Naive thymus-derived CD8-positive, alpha-beta T cell (primary cell): ENCODE measurements at places on chromosomes 11 and 22. TPM values are rescaled to one million over a fixed set of nuclear protein-coding genes. Genes with fewer than 3 reads are reported as not detected.

The KCNJ4 gene
- total RNA-seq, result not detected

The IRAG1 gene
- total RNA-seq, result not detected

The FOLR1 gene
- total RNA-seq, result not detected

The FGF4 gene
- total RNA-seq, result not detected

The KDM4D gene
- 1.2 TPM for total RNA-seq

The SCN4B gene
- not detected for total RNA-seq

The OR8G1 gene
- not detected for total RNA-seq

DNA sequence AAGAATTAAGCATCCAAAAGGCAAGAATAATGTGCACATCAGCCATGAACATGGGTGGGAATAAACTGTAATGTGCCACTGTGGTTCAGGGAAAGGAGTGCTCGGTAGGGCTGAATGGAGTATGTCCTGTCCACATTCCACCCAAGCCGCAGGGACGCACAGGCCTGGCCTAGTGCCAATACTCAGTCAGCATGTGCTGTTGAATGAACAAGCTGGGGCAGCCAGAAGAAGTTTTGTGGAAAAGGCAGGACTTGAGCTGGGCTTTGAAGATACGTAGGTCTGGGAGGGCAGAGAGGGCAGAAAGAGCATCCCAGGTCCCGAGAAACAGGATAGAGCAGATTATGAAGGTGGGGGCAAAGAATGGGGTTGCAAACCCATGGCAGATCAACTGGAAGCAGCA is 60.0 kb upstream of the PLET1 start:
- H3K4me3 ChIP-seq, result no peak overlapping the region
- H3K27me3 ChIP-seq, result no peaks in the 10 kb centered on the region
- H3K36me3 ChIP-seq, result no peaks in the 10 kb centered on the region
- H3K4me1 ChIP-seq, result peaks cover 12% of the 10 kb centered on the region
- no peak for DNase-seq

DNA sequence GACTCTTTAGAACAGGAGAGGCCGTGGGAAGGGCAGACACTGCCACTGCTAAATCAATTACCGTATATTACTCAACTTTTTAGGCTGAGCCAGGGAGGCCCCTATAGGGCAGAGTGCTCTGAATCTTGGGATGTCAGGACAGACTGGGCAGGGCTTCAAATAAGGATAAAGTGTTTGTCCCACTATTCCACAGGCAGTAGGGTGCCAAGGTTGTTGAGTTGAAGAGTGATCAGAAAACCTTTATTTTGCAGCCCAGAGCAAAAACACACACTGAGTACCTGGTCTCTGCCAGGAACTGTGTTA is 1.6 kb upstream of the B4GAT1 start:
- peaks cover 3% of the 10 kb centered on the region for H3K36me3 ChIP-seq
- H3K27me3 ChIP-seq, result no peaks in the 10 kb centered on the region
- H3K4me3 ChIP-seq, result peak overlapping the region; percentile 97
- DNase-seq, result no peak

DNA sequence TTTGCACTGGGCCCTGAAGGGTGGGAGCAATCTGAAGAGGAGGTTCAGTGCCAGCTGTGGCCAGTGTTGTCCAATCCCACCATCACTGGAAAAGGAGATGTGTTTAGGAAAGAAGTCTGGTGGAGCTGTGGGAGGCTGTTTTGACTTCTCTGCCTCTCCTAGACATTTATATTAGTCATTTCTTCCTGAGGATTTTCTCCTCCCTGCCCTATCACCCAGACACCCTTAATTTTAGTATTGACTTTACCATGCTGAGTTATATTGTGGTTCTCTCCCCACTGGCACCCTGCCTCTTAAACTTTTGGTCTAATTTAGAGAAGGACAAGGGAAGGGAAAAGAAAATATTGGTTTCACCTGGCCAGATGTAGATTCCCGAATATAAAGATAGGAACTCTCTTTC is 159.1 kb downstream of the WNT11 start:
- H3K4me1 ChIP-seq, result no peaks in the 10 kb centered on the region
- H3K27me3 ChIP-seq, result no peaks in the 10 kb centered on the region
- H3K36me3 ChIP-seq, result peaks cover 55% of the 10 kb centered on the region
- no peak overlapping the region for H3K27ac ChIP-seq

- H3K27ac ChIP-seq, result no peak overlapping the region
- H3K36me3 ChIP-seq, result no peaks in the 10 kb centered on the region
- DNase-seq, result no peak
- H3K4me1 ChIP-seq, result no peaks in the 10 kb centered on the region
- H3K27me3 ChIP-seq, result no peaks in the 10 kb centered on the region
Observed at GRCh38 chr11:131717616-131718015, 347.2 kb downstream of the NTM start.

DNA sequence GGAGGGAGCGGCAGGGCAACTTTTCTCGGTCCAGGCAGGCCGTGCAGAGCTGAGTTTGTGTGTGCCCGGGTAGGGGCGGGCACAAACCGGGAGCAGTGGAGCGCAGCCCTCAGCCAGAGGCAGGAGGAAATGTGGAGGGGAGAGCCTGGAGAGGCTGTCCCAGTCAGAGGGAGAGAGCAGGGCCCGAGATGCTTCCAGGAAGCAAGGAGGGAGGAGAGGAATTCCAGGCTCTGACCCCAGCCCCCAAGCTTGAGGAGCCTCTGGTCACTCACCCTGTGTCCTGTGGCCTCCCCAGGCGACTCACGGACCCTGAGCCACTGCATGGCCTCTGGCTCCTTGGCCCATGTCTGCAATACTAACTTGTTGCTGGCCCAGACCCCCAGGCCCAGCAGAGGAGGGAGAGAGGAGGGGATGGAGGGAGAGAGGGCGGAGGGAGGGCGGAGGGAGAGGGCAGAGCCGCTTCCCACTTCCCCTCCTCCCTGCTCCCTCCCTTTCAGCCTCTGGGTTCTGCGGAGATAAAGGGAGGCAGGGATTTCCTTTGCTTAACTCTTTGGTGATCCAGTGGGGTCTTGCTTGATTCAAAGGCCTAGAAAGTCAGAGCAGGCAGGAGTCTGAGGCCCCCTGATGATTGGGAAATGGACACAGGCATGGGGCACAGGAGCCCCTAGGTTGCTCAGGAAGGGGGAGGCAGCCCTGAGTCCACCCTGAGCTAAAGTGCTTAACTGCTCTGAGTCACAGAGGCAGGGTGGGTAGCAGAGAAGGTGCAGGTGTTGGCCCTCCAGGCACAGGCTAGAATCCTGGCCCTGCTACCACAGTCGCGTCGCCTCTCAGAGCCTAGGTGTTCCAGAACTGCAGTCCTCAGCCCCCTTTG is at the start of gene C1QTNF6:
Gene C1QTNF6 (minus strand): TSS at position 357 of the 871 bp plus-strand sequence. CDS start 34 bp downstream, at position 323.
- no peak for DNase-seq
- H3K4me3 ChIP-seq, result peak within 1 kb of the TSS; percentile 32
- no peaks in the 10 kb centered on the region for H3K27me3 ChIP-seq
- H3K27ac ChIP-seq, result peak within 1 kb of the TSS; percentile 66
- peaks cover 70% of the 10 kb centered on the region for H3K4me1 ChIP-seq

DNA sequence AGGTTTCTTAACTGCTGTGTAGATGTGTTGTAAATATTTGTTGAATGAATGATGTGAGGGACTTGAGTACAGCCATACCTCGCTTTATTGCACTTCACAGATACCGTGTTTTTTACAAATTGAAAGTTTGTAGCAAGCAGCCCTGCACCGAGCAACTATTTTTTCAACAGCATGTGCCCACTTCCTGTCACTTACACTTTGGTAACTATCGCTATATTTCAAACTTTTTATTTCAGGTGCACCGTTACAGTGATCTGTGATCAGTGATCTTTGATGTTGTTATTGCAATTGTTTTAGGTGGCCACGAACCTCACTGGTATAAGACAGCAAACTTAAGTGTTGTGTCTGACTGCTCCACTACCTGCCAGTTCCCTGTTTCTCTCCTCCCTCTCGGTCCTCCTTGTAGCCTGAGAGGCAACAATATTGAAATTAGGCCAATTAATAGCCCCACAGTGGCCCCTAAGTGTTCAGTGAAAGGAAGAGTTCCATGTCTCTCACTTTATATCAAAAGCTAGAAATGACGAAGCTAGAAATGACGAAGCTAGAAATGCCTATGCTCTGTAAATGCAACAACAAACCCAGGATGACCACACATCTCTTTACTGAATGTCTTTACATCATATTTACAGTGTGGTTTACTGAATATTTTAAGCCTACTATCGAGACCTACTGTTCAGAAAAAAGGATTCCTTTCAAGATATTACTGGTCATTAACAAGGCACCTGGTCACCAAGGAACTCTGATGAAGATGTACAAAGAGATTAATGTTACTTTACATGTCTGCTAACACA is 1.0 kb downstream of the SFI1 start:
- DNase-seq, result peak; percentile 43
- peak overlapping the region; percentile 97 for H3K27ac ChIP-seq
- H3K27me3 ChIP-seq, result no peaks in the 10 kb centered on the region
- H3K36me3 ChIP-seq, result peaks cover 9% of the 10 kb centered on the region
- peaks cover 57% of the 10 kb centered on the region for H3K4me1 ChIP-seq
- peak overlapping the region; percentile 95 for H3K4me3 ChIP-seq

GRCh38 chr11:119787074-119787461 is 58.1 kb upstream of the NECTIN1 start:
- H3K36me3 ChIP-seq, result no peaks in the 10 kb centered on the region
- no peak overlapping the region for H3K27ac ChIP-seq
- H3K4me3 ChIP-seq, result no peak overlapping the region
- H3K27me3 ChIP-seq, result peaks cover 13% of the 10 kb centered on the region
- DNase-seq, result no peak

DNA sequence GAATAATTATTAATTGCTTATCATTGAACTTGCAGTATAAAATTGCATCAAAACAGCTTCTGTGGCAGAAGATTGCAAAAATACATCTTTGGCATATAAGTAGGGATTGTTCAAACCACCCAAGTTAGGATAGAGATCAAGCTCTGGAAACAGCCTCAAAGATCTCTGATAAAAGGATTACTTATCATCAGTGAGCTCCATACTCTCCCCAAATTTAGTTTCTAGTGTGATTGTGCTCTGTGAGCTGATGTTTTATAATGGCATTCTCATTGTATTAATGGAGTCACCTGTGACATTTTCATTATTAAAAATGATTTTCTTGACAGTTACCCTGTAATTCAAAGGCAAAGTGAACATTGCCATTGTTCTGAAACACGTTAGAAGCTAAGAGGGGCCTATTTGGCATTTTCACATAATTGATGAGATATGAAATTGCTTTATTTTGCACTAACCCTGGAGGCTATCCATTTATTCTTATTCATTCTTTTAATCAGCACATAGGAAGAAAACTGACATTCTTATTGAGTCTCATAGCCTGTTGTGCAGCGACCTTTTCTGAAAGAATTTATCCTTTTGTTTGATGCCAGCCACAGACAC is 626.3 kb upstream of the ANO5 start:
- H3K4me1 ChIP-seq, result no peaks in the 10 kb centered on the region
- H3K27me3 ChIP-seq, result no peaks in the 10 kb centered on the region
- no peak overlapping the region for H3K27ac ChIP-seq
- H3K4me3 ChIP-seq, result no peak overlapping the region
- no peak for DNase-seq
- no peaks in the 10 kb centered on the region for H3K36me3 ChIP-seq

GRCh38 chr22:19889951-19890350 is 35.3 kb upstream of the GNB1L start:
- peak overlapping the region; percentile 98 for H3K27ac ChIP-seq
- peak overlapping the region; percentile 28 for H3K4me3 ChIP-seq
- H3K27me3 ChIP-seq, result no peaks in the 10 kb centered on the region
- H3K4me1 ChIP-seq, result peaks cover 77% of the 10 kb centered on the region

GRCh38 chr22:40330615-40331014 is 15.7 kb upstream of the ADSL start:
- no peaks in the 10 kb centered on the region for H3K27me3 ChIP-seq
- DNase-seq, result no peak
- H3K4me1 ChIP-seq, result peaks cover 99% of the 10 kb centered on the region
- H3K4me3 ChIP-seq, result no peak overlapping the region
- peak overlapping the region; percentile 99 for H3K27ac ChIP-seq

DNA sequence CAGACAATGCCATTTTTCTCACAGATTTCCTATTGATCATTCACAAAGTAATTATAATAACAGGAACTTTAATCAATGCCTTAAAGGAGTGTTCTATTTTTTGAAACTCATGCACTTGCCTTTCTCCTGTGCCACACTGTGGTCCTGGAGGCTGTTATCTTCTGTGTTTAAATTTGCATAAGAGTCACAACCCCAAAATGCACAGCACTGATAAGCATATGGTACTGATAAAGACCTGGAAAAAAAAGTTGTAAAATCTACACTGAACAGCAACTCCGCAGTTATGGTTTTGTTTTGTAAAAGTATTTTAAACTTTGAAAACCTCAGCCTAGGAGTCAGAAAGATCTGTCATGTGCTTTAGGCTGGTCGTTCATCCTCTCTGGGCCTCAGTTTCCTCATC is 9.1 kb upstream of the CCDC34 start:
- H3K4me3 ChIP-seq, result no peak overlapping the region
- DNase-seq, result no peak
- peaks cover 6% of the 10 kb centered on the region for H3K36me3 ChIP-seq
- no peaks in the 10 kb centered on the region for H3K4me1 ChIP-seq
- no peak overlapping the region for H3K27ac ChIP-seq

- peak overlapping the region; percentile 0 for H3K4me3 ChIP-seq
- peaks cover 15% of the 10 kb centered on the region for H3K36me3 ChIP-seq
- DNase-seq, result no peak
Observed at GRCh38 chr11:126332221-126332711, 23.2 kb upstream of the ST3GAL4 start.

DNA sequence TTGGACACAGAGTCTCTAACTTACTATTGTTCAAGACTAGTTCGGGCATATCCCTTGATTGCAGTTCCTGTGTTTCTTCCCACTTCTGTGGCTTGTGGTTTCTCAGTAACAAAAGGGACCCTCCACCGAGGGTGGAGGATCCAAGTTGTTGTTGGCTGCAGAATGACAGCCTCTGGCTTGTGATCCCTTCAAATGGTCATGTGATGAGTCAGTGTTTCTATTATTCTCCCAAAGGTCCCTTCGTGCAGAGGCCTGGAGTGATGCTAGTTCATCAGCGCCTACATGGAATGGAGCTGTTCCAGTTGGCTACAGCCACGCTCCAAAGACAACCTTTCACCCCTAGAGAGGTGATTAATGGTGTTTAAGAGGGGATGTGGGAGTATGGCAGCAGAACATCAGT is 2.6 kb upstream of the VWCE start:
- H3K4me1 ChIP-seq, result peaks cover 48% of the 10 kb centered on the region
- H3K4me3 ChIP-seq, result no peak overlapping the region
- H3K27me3 ChIP-seq, result peaks cover 6% of the 10 kb centered on the region
- H3K27ac ChIP-seq, result peak overlapping the region; percentile 53

- DNase-seq, result no peak
- no peaks in the 10 kb centered on the region for H3K36me3 ChIP-seq
- peaks cover 37% of the 10 kb centered on the region for H3K4me1 ChIP-seq
- peaks cover 47% of the 10 kb centered on the region for H3K27me3 ChIP-seq
Observed at GRCh38 chr11:72239849-72240460, 4.0 kb downstream of the PHOX2A start.

GRCh38 chr22:47626428-47627390 is 864.3 kb downstream of the TBC1D22A start:
- H3K27ac ChIP-seq, result no peak overlapping the region
- H3K27me3 ChIP-seq, result peaks cover 17% of the 10 kb centered on the region
- H3K4me3 ChIP-seq, result no peak overlapping the region
- DNase-seq, result no peak
- no peaks in the 10 kb centered on the region for H3K36me3 ChIP-seq
- no peaks in the 10 kb centered on the region for H3K4me1 ChIP-seq

- no peak for DNase-seq
- H3K27ac ChIP-seq, result peak overlapping the region; percentile 75
- peaks cover 26% of the 10 kb centered on the region for H3K36me3 ChIP-seq
- H3K4me3 ChIP-seq, result no peak overlapping the region
Observed at GRCh38 chr11:35236667-35237003, 97.7 kb downstream of the CD44 start.

GRCh38 chr22:23113847-23114720 is 27.7 kb downstream of the RSPH14 start:
- no peak overlapping the region for H3K4me3 ChIP-seq
- peaks cover 2% of the 10 kb centered on the region for H3K4me1 ChIP-seq
- no peak overlapping the region for H3K27ac ChIP-seq
- no peak for DNase-seq
- no peaks in the 10 kb centered on the region for H3K27me3 ChIP-seq
